ENCODE measurements at places on chromosomes 16 and 17. TPM values are rescaled to one million over a fixed set of nuclear protein-coding genes. Genes with fewer than 3 reads are reported as not detected.

DNA sequence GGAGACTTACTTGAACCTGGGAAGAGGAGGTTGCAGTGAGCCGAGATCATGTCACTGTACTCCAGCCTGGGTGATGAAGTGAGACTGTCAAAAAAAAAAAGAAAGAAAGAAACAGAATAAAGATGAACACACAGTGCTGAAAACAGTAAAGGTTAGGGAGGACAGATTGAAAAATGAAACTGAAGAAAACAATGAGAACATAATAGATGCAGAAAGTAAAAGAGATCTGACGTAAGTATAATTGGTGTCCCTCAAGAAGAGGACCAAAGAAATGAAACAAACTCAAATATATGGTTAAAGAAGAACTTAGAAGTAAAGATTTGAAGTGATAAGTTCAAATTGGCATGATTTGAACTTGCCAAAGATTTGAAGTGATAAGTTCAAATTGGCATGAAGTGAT is 7.1 kb downstream of the DCAF7 start:
- DNase-seq: no peak

The MRPL10 gene
- total RNA-seq: 51.3 TPM

DNA sequence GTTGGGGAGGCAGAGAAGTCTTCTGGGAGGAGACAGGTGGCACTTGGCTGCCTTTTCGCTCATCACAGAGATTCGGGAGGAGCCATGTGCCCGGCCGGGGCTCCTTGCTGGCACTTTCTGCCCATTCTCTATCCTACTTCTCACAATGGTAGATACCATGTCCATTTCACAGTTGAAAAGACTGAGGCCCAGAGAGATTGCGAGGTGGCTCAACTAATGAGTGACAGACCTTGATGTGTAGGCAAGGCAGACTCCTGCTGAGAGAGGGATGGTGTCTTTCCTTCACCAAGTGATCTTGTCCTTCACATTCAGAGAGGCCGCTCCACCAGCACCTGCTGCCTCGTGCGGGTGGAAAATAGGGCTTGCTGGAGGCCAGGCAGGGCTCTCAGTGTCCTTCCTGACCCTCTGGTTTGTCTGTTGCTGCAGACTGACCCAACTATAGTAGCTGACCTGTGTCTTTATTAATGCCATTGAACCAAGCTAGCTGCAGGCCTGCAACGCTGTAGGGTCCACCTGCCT is 42.1 kb downstream of the MPRIP start:
- no peak for DNase-seq

DNA sequence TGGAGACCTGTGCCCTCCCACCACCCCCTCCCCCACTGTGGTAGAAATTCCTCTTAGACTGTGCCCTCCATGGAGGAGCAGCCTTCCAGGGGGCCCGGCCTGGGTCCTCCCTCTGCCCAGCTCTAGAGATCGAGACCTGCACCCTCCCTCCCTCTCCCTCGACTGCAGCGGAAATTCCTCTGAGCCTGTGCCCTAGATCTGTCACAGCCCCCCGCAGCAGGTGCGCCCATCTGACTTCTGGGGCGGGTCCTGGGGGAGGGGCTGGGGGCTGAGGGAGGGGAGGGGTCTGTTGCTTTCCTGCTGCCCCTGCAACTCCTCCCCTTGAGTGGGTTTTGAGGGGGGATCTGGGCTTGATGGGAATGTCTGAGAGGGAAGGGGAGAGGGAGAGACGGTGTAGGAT is 177.8 kb upstream of the GSE1 start:
- no peak for DNase-seq

- DNase-seq: no peak
These were observed 575.7 kb upstream of the CDH5 start for GRCh38 chr16:65790768-65791167.

The RPL38 gene
- 723 TPM for total RNA-seq

- no peak for DNase-seq
These were observed 9.2 kb upstream of the MRPL58 start for GRCh38 chr17:75003070-75003956.

- DNase-seq: no peak
These were observed 2.7 kb upstream of the NFE2L1 start for GRCh38 chr17:48045316-48046001.

GRCh38 chr16:58515871-58516767 is 802 bp downstream of the SETD6 start:
- DNase-seq: peak; percentile 53

DNA sequence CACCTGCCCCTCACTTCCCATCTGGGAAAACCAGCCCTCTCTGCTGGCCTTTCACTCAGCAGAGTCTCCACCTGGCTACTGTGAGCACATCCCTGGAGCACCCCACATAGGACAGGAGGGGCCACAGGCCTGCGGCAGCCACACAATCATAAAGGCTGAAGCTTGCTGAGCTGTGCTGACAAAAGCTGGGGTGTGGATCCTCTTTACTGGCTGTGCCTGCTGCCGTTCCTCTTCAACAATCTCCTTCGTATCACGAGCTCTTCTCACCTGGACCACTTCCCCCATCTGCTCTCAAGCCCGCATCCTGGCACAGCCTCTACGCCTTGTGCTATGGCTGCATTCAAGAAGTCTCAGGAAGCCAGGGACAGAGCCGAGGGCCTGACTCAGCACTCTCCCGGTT is 86.1 kb downstream of the ZNF778 start:
- peak; percentile 36 for DNase-seq

The KCNJ16 gene
- total RNA-seq: 0.34 TPM

- no peak for DNase-seq
These were observed 3.3 kb upstream of the CSNK2A2 start for GRCh38 chr16:58201163-58201562.

The PRCD gene
- 4.0 TPM for total RNA-seq

The ARHGDIG gene
- 7.2 TPM for total RNA-seq

GRCh38 chr17:44900894-44901293 is 1.6 kb upstream of the EFTUD2 start:
- no peak for DNase-seq

DNA sequence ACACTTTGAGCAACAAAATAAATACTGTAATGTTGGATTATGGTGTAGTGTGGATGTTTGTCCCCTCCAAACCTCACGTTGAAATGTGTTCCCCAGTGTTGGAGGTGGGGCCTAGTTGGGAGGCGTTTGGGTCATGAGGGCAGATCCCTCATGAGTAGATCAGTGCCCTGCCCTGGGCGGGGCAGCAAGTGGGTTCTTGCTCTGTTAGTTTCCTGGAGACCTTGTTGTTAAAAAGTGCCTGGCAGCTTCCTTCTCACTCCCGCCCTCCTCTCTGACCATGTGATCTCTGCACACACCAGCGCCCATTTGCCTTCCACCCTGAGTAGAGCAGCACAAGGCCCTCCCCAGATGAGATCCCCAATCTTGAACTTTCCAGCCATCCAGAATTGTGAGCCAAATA is 67.7 kb downstream of the MPRIP start:
- DNase-seq: no peak

DNA sequence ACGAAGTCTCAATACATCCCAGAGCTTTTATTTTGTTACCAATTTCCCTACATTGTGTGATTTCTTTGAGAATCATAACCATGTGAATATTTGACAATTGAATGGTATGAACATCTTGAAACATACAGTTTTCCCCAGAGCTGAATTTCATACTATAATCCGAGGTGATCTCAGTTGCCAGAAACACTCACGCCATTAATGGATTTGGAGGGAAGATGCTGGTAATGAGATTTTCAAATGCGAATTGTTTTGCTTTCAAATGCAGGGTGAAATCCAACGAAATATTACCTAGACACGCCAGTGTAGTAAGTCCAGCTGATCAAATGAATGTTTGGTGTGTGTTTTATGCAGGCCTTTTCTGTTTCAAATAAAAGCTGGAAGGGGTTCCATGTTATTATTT is 277.8 kb upstream of the CDH5 start:
- DNase-seq: no peak

GRCh38 chr17:74840989-74841666 is 18.6 kb downstream of the GRIN2C start:
- DNase-seq: peak; percentile 87

DNA sequence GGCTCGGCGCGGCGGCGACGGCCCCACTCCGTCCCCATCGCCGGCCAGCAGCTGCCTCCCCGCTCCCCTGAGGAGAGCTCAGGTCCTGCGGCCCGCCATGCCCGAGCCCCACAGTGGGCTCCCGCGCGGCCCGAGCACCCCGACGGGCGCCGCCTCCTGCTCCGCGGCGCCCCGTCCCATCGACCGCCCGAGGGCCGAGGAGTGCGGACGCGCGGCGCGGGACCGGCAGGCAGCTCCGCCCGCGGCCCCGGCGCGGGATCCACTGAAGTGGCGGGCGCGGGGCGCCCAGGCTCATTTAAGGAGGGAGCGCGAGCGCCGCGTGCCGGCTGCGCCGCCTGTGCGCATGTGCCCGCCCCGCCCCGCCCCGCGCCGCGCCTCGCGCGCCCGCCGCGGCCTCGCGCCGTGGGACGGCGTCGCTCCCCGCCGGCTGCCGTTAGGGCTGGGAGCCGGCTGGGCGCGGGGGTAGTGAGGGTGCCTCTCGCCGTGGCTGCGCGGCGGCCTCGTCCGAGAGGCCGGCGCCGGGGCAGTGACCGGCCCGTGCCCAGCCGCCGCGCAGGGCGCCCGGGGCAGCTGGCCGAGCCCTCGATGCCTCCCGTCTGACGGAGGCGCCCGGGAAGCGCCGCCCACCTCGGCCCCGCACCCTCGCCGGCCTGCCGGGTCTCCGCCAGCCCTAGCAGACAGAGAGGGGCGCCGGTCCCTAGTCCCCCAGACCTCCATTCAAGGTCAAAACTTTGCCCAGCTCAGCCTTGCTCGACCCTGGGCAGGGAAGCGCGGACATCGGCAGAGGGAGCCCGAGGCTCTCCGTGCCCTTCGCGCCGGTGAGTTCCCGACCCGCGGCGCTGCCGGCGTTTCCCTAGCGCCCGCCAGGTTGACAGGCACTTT is at the start of gene NETO2:
Gene NETO2, minus strand, starts transcription at position 269 of the 882 bp plus-strand sequence. CDS start 333 bp downstream, outside the sequence.
- peak; percentile 81 for DNase-seq

DNA sequence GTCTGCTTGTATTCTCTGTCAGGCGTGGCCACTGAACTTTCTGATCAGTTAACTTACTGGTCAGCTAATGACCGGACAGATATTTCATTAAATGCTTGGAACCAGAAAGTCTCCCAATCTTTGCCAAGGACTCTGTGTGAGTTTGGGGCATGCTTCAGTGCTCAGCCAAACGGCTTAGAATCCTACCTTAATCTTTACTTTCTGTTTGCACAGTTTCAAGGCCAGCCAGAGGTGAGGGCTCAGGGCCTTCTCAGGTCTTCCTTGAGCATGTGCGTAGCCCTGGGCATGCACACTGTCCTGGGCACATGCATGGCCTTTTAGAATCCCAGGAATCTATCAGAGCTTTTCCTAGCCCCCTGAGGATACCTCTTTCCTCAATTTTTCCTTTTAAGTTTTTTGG is 230.1 kb downstream of the RAB11FIP4 start:
- no peak for DNase-seq

DNA sequence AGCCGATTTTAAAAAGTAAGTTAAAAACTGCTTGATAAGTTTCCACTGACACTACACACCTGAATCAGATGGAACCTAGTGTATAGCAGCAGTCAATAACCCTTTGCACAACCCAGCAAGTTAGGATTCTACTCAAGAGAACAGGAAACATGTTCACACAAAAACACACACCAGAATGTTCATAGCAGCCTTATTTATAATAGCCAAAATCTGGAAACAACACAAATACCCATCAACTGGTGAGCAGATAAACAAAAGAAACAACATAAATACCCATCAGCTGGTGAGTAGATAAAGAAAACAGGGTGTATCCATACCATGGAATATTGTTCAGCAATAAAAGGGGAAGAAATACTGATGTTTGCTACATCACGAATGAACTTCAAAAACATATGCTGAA is 2.7 kb upstream of the CDH11 start:
- DNase-seq: no peak

The LPCAT2 gene
- total RNA-seq: 6.5 TPM

DNA sequence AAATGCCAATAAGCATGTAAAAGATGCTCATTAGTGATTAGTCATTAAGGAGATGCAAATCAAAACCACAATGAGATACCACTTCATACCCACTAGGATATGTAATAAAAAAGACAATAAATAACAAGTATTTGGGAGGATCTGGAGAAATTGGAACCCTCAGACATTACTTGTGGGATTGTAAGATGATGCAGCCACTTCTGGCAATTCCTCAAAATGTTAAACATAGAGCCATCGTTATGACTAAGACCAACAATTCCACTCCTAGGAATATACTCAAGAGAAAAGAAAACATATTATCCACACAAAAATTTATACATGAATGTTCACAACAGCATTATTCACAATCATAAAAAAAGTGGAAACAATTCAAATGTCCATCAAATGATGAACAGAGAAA is 336.2 kb upstream of the PMFBP1 start:
- no peak for DNase-seq

GRCh38 chr17:31511195-31511578 is 119.7 kb downstream of the RAB11FIP4 start:
- DNase-seq: no peak

- DNase-seq: peak; percentile 31
These were observed 49.0 kb upstream of the AKAP1 start for GRCh38 chr17:57035971-57036481.
